Activated naive CD4-positive, alpha-beta T cell treated with anti-CD3 and anti-CD28 coated beads, Interleukin-2, amount 50 U/mL, for 72 hours (primary cell): ENCODE measurements at places on chromosomes 1 and 21. TPM values are rescaled to one million over a fixed set of nuclear protein-coding genes. Genes with fewer than 3 reads are reported as not detected.
A peak's percentile ranks its signal among the peaks of the same experiment; 100 is the strongest.

Gene FAM229A
- total RNA-seq = 6.7 TPM

Gene ASTN1
- not detected for total RNA-seq

Gene NOS1AP
- 0.18 TPM for total RNA-seq

DNA sequence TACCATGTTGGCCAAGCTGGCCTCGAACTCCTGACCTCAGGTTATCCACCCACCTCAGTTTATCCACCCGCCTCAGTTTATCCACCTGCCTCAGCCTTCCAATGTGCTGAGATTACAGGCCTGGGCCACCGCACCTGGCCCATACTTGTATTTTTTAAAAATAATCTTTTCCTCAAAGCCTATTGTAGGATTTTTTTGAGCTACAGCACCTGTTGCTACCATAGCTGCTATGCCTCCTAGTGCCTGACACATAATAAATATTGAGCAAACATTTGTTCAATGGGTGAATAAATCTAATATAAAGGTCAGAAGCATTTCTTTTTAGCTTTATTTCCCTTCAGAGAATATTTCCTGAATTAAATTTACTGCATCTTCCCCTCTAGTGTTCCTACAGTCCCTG lies 15.7 kb upstream of the ACBD3 start:
- DNase-seq = no peak

- no peak for DNase-seq
Measured at GRCh38 chr1:76066394-76066793, 8.2 kb upstream of the ST6GALNAC3 start.

DNA sequence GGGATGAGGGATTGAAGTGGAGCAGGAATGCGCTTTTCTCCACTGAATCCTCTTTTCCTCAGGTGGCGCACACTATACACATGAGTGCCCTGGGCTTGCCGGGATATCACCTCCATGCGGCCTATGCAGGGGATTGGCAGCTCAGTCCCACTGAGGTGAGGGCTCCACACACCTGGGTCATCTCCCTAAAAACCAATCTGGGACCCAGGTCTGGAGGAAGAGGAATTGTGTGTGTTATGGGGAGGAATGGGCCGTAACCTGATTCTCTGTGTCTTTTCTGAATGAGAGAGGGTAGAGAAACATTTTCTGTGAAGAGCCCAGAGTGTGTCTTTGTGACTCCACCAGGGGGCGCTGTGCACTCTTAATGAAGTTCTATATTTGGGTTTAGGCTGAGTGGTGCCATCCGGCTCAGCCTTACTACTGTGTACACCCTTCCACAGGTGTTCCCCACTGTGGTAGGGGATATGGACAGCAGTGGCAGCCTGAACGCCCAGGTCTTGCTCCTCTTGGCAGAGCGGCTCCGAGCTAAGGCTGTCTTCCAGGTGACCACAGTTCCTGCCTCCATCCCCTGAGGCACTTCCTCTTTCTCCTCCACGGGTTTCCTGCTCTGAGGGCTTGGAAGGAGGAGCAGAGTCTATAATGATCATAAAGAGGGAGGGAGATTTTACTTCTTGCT lies 1.5 kb downstream of the TOMM40L start:
- peak; percentile 81 for DNase-seq

DNA sequence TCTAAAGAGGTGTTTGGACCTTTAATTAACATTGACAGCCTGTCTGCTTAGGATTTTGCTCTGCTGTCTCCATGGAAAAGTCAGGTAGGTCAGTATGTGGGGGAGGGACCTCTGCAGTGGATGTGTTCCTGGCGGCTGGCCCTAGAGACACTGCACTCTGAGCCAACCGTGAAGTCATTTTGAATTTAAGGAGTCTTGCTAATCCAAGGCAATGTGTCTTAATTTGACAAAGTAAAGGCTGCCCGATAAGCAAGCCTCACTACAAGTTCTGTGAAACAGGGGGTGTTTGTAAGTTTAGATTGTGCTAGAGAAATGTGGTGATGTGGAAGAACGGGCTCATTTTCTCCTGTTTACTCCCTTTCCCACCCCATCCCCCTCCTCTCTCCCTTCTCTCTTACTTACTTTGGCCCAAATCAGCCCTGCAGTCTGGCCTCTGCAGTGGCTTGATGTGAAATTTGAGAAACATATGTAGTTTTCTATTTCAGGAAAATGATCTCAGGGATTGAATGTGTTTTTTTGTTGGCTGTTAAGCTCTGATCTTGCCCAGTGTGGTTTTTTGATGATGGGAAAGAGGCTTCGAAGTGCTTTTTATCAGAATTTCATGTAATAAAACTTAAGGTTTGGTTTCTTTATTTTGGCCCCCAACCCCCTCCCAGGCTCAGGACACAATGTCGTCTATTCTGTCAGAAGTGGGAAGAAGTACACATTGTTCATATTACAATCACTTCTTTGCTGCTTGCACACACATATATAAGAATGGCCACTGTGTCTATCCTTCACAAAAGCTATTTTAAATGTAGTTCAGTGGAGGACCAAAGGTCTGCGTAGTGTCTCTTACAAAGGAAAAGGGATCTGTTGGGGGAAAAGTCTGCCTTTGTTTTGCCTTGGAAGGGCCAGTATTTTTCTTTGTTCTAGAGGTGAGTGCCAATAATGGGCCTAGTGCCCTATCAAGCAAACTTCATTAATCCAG lies 96.6 kb downstream of the FGGY start:
- no peak for DNase-seq

GRCh38 chr1:18494304-18494703 lies 13.6 kb downstream of the KLHDC7A start:
- no peak for DNase-seq
